Anterior cingulate cortex (tissue), 58 donors: ENCODE measurements at places on chromosomes 6 and 20.

GRCh38 chr20:3901028-3901705, 12.0 kb downstream of the PANK2 start:
- DNase-seq, result no peak

DNA sequence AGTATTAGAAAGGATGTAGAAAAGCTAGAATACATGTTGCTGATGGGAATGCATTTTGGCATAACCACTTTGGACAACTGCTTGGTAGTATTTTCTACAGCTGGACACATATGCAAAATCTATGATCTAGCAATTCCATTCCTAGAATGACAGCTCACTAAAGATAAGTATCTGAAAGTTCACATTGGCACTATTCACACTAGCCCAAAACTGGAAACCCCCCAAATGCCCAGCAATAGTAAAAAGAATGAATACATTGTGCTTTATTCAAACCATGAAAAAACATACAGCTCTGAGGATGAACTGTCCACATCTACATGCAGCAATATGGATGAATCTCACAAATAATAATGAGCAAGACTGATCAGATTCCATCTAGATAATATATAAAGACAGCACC, 79.0 kb downstream of the PPP1R3G start:
- DNase-seq, result no peak

DNA sequence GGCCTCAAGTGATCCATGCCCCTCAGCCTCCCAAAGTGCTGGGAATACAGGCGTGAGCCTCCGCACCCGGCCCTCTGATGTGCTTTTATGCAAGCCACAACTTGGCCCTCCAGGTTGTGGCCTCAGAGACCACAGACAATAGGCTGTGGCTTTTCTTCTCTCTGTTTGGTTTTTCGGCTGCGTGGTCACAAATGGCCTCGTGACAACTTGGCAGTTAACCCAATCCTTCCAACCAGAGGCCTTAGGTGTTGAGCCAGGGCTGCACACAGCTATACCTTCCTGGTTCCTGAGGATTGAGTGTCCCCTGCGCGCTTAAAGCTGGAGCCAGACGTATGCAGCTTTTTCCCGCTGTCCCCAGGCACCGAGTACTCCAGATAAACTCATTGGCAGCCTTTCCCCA, 6.3 kb upstream of the TGM3 start:
- DNase-seq, result no peak

DNA sequence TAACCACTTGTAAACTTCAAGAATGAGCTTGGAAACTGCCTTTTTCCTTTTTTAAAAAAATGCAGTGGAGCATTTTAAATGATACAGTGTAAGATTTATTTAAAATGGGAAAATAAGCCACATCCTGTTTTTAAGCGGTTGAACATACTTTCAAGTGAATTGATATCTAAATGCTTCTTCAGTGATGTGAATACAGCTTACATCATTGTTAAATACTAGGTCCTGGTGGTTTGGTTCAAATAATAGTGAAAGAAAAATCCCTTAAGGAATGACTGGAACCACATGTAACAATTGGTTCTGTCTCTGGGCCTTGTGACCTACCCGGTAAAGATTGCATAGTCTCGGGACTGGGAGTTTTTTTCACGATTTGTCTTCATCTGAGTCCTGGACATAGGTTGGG, 44.2 kb downstream of the BMP6 start:
- no peak for DNase-seq

DNA sequence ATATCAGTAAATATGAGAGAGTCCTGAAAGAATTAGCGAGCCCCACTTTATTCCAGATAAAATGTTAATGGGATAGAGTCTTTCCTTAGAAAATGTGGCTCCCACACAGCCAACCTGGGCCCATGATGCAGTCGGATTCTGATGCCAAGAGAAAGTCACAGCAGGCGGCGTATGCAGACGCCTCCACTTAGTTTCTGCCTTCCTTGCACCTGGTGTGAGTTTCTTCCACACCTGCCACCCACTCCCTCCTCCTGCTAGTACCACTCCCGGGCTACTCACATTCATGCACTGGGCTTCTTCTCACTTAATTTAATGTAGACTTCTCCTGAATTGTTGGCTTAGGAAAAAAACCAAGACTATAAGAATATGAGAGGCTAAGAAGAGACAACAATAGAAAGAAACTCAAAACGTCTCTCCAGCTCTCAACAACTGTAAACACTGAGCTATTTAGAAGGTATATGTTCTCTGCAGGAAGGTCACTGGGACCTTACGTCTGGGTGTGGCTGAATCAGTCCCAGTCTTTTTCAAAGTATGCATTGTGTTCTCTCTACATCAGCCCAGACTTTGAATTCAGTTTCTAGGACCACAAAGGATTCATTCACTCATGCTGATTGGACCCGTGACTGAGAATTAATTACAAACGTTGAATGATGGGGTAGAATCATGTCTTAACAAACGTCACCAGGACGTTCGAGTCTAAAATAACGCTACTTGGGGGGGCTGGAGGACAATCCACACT, 70.4 kb downstream of the GCNT2 start:
- DNase-seq, result no peak

DNA sequence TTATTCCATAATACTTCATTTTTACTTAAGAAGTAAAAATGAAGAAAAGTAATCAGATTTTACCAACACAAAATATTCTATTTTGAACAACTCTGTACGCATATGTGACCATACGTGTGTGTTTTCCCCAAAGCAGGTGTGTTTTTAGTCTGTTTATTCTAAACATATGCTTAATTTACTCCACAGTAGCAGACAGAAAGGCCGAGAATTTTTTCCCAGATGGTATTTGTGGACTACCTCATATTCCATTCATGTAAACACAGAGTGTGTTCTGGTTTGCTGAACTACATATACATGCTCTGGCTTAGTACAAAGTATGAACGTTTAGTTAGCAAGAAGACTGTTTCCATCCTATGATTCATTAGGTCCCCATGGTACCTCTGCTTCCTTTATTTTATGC, 233.3 kb upstream of the RUNX2 start:
- no peak for DNase-seq

DNA sequence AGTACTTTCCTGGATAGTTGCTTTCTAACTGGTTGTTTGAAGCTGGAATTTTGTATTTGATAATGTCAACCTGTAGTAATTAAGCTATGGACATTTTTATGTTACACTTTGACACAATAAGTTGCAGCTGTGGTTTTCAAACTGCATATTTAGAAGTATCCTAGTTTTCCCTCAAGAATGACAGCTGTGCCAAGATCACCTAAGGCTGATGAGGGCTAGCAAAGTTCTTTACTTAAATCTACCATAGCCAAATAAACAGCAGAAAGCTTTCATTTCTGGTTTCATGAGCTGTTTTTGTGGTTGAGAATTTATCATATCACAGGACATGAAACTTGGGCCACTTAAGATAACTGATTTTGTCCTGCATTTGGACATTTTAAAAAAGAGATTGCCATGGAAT, 30.6 kb downstream of the FAM229B start:
- DNase-seq, result no peak

GRCh38 chr6:134543128-134543527, 225.2 kb upstream of the SGK1 start:
- DNase-seq, result no peak

DNA sequence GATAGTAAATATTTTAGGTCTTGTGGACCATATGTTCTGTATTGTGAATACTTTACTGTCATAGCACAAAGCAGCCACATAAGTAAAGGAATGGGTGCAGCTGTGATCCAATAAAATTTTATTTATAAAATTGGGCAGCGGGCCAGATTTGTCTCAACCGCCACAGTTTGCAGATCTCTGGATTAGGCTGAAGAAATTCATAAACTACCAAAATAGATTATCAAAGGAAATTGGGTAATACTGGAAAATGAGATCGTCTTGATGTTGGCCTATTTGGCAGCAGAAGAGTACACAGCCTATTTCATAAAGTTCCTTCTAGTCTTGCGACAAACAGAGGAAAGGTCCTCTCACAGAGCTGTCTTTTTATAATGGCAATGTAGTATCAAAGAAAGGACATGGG, 69.8 kb downstream of the DZANK1 start:
- no peak for DNase-seq

GRCh38 chr6:21240709-21241108, 352.8 kb upstream of the SOX4 start:
- DNase-seq, result no peak

GRCh38 chr6:69863766-69864165, 2.6 kb upstream of the COL19A1 start:
- DNase-seq, result no peak

DNA sequence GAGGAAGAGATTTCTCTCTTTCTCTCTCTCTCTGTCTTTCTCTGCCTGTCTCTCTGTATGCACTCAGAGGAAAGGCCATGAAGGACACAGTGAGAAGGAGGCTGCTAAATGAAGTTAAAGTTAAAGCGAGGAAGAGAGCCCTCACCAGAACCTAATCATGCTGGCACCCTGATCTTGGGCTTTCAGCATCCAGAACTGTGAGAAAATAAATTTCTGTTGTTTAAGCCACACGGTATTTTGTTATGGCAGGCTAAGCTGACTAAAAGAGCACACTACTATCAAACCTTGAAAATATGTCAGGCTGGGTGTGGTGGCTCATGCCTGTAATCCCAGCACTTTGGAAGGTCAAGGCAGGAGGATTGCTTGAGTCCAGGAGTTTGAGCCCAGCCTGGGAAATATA, 8.0 kb upstream of the TCF21 start:
- no peak for DNase-seq

- no peak for DNase-seq
Observed at GRCh38 chr6:135358985-135359384, 138.6 kb downstream of the AHI1 start.

DNA sequence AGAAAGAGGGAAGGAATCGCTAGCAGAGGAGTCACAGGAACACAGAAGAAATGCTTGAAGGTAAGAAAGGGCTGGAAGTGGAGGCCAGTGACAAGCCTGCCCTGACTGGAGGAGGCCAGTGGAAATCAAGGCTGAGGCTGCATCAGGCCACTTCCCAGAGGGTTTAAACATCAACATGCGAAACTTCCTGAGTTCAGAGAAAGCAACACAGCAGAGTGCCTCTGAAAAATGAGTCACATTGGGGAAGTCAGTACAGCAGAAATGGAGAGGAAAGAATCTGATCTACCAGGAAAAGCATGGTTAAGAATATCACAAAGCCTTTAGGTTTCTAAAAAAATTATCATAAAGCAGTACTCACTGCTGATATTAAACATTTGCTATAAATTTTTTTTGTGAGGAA, 23.3 kb downstream of the NAPB start:
- DNase-seq, result no peak

GRCh38 chr6:119024111-119024510, 54.4 kb downstream of the FAM184A start:
- no peak for DNase-seq

DNA sequence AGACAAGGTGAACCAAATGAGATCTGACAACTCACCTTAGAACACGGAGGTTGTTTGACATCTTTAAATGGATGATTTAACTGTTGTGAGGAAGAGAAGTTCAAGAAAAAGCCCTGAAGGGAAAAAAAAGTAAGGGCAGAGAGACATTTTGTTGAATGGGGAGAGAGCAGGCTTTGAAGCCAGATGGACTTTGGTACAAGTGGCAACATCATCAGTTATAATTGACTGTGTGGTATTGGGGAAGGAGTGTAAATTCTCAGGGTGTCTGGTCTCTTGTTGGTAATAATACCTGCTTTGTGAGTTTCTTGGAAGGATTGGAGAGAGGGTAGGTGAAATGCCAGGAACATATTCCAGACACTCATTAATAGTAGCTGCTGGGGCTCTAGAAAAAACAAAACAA, 21.6 kb downstream of the OGFRL1 start:
- DNase-seq, result no peak

- DNase-seq, result no peak
Observed at GRCh38 chr6:134795691-134796090, 154.2 kb downstream of the ALDH8A1 start.

DNA sequence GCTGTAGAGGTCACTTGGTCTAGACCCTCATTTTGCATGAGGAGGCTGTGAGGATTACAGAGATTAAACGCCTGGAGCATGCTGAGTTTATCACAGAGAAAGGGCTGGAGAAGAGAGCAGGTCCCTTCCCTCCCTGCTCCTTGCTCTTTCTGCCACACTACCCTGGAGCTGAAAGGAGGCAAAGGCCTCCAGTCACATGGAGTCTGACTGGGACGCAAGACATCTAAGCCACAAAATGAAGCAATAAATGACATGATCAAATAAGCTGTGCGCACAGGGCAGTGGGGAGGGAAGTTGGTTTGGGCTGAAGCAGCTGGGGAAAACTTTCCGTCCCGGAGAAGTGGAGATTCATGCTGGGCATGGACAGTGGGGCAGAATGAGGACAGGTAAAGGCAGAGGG, 33.3 kb downstream of the ATXN1 start:
- no peak for DNase-seq

DNA sequence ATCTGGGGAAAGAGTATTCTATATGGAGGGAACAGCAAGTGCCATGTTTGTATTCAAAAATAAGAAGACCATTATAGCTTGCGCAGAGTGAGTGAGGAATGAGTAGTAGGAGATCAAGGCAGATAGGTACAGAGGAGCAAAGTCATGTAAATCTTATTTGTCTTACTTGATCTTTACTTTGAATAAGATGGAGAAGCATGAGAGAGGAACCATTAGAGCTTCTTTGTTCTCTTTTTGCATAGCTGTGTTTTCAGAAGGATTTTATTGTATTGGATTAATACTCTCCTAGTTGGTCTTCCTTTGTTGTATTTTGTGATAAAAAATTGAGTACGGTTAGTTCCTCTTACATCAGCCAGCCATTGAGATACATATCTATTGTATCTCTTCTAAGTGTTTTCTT, 88.4 kb downstream of the SCAF8 start:
- no peak for DNase-seq

DNA sequence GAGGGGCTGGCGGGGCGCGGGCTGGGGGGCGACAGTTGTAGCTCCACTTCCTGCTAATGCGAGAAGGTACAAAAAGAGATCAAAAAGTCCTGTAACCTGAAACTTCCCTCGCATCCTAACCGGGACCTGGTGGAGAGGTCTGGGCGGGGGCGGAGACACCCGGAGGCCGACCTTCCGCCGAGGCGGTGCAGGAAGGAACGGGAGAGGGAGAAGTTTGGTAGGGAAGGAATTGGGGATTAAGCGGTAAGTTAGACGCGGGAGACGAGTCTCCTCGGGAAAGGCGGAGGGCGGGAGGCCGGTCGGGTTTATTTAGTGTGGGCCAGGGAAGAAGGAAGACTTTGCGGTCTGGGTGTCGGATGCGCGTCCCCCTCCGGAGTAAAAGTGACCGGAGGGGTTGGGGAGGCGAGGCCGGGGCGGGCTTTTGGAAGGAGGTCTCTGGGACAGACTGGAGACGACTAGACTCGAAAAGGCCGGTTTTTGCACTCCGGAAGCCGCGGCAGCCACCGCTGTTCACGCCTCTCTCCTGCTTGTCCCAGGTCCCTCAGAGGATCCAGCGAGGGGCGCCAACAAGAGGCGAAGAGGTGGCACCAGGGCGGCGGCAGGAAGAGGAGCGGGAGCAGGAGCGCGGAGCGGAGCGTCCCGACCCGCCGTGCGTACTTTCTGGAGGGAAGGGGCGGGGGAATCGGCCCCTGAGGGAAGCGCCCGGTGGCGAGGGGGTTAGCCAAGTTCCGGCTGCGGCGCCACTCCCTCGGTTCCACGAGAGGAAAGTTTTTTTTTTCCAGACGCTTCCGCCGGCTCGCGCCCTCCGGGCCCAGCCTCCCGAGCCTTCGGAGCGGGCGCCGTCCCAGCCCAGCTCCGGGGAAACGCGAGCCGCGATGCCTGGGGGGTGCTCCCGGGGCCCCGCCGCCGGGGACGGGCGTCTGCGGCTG, 734 bp downstream of the TPBG start:
- DNase-seq, result no peak

- no peak for DNase-seq
Observed at GRCh38 chr6:8219352-8219943, 117.1 kb upstream of the EEF1E1 start.
